Testis (tissue), 5 donors: ENCODE measurements at places on chromosomes 2 and 18. TPM values are rescaled to one million over a fixed set of nuclear protein-coding genes. Genes with fewer than 3 reads are reported as not detected.

- H3K4me3 ChIP-seq, result no peak overlapping the region
- H3K4me1 ChIP-seq, result no peaks in the 10 kb centered on the region
- DNase-seq, result no peak
Measured at GRCh38 chr18:58359218-58359617, 269.7 kb downstream of the ALPK2 start.

DNA sequence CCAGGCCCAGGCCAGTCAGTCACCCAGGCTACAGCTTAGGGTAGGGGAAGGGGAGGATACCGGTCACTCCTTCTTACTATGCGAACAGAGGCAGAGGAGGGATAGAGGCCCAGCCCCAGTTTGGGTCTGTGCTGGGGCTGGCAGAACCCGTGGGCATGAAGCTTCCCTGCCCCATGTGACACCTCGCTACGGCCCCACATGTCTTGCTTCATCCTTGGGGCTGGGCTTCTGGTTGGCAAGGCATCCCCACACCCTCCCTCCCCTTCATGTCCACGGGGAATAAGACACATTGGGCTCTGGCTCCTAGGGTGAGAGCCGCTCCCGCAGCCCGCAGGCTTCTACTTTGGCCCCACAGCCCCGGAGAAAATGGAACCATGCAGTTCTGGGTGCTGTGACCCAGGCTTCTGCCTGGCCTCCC lies 32.4 kb downstream of the HS1BP3 start:
- H3K36me3 ChIP-seq, result no peaks in the 10 kb centered on the region

- no peak overlapping the region for H3K4me3 ChIP-seq
- H3K27me3 ChIP-seq, result no peaks in the 10 kb centered on the region
- DNase-seq, result no peak
- no peak overlapping the region for H3K27ac ChIP-seq
- peaks cover 4% of the 10 kb centered on the region for H3K4me1 ChIP-seq
Measured at GRCh38 chr2:151347294-151347693, 10.1 kb upstream of the TNFAIP6 start.

DNA sequence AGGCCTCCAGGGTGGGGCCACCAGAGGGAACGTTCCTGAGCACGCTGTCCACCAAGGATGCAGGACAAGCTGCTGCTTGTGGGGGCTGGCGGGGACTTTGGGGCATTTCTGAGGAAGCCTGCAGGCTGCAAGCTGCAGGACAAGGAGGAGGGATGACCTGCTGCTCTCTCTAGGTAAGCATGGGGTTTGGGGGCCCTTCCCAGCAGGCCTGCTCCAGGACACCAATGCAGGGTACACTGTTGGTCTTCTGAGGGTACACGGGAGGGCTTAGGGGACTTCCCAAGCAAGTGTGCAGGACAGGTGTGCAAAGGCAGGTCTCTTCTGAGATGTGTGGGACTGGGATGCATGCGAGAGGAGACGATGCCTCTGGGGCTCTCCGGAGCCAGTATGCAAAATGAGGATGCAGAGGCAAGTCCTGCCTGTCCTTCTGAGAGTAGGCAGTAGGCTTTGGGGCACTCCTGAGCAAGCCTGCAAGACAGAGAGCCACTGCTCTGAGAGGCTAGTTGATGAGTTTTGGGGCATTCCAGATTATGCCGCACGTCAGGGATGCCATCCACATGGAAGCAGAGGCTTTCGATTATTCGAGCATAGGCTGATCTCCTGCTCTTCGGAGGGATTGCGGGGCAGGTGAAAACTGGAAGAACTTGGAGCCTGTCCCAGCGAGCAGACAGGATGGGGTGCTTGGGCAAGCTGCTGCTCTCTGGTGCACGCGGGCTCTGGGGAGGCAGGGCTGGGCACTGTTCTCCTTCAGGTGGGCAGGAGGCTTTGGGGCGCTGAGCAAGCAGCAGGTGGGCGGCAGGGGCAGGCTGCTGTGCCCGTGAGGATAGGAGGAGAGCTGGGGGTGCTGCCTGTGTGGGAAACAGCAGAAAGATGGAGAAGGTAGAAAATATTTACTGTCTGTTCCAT lies 44.6 kb downstream of the CNGA3 start:
- H3K27ac ChIP-seq, result no peak overlapping the region
- no peaks in the 10 kb centered on the region for H3K27me3 ChIP-seq
- H3K36me3 ChIP-seq, result no peaks in the 10 kb centered on the region
- H3K4me3 ChIP-seq, result no peak overlapping the region
- H3K4me1 ChIP-seq, result no peaks in the 10 kb centered on the region

- H3K4me3 ChIP-seq, result no peak overlapping the region
- no peaks in the 10 kb centered on the region for H3K4me1 ChIP-seq
- no peak overlapping the region for H3K27ac ChIP-seq
- H3K36me3 ChIP-seq, result no peaks in the 10 kb centered on the region
- H3K27me3 ChIP-seq, result no peaks in the 10 kb centered on the region
Measured at GRCh38 chr18:5667356-5667755, 123.6 kb upstream of the EPB41L3 start.

GRCh38 chr18:13422541-13423147 lies 204.1 kb downstream of the LDLRAD4 start:
- H3K4me1 ChIP-seq, result no peaks in the 10 kb centered on the region
- no peak overlapping the region for H3K4me3 ChIP-seq
- no peaks in the 10 kb centered on the region for H3K27me3 ChIP-seq

GRCh38 chr18:41613003-41613609 lies 341.9 kb upstream of the PIK3C3 start:
- H3K36me3 ChIP-seq, result no peaks in the 10 kb centered on the region
- H3K4me1 ChIP-seq, result no peaks in the 10 kb centered on the region
- DNase-seq, result no peak
- no peaks in the 10 kb centered on the region for H3K27me3 ChIP-seq
- H3K27ac ChIP-seq, result no peak overlapping the region
- H3K4me3 ChIP-seq, result no peak overlapping the region

- no peaks in the 10 kb centered on the region for H3K4me1 ChIP-seq
- H3K27ac ChIP-seq, result no peak overlapping the region
- no peak overlapping the region for H3K4me3 ChIP-seq
- DNase-seq, result no peak
- H3K27me3 ChIP-seq, result no peaks in the 10 kb centered on the region
Measured at GRCh38 chr2:182355815-182356214, 71.0 kb downstream of the PDE1A start.

DNA sequence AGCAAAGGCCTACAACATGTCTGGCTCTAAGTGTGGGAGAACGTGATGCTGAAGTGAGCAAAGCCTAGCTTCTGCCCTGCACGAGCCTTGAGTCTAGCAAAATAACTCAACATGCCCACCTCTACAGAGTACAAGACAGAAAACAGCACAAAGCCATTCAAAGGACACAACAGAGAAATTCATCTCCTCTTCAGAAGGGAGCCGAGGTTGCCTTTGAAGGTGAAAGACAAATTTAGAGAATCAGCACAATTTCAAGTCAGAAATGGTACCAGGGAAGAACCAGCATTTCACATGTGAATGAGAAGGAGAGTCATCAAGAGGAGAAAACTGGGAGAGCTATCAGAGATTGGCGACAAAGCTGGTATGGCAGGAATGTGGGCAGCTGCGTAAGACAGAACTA lies 21.7 kb upstream of the CYTIP start:
- H3K36me3 ChIP-seq, result no peaks in the 10 kb centered on the region
- H3K4me1 ChIP-seq, result no peaks in the 10 kb centered on the region
- no peak overlapping the region for H3K27ac ChIP-seq
- no peak overlapping the region for H3K4me3 ChIP-seq
- no peaks in the 10 kb centered on the region for H3K27me3 ChIP-seq

- no peaks in the 10 kb centered on the region for H3K36me3 ChIP-seq
- no peaks in the 10 kb centered on the region for H3K4me1 ChIP-seq
- H3K27ac ChIP-seq, result no peak overlapping the region
- DNase-seq, result no peak
Measured at GRCh38 chr2:191355170-191355758, 110.1 kb downstream of the MYO1B start.

GRCh38 chr2:214843823-214844222 lies 34.3 kb upstream of the BARD1 start:
- no peaks in the 10 kb centered on the region for H3K4me1 ChIP-seq
- H3K4me3 ChIP-seq, result no peak overlapping the region
- no peak overlapping the region for H3K27ac ChIP-seq
- H3K36me3 ChIP-seq, result no peaks in the 10 kb centered on the region
- H3K27me3 ChIP-seq, result no peaks in the 10 kb centered on the region
- DNase-seq, result no peak

GRCh38 chr2:179265082-179265510 lies 464 bp upstream of the SESTD1 start:
- DNase-seq, result no peak
- peaks cover 14% of the 10 kb centered on the region for H3K4me1 ChIP-seq
- H3K36me3 ChIP-seq, result no peaks in the 10 kb centered on the region
- H3K27ac ChIP-seq, result peak overlapping the region; percentile 73
- peak overlapping the region; percentile 90 for H3K4me3 ChIP-seq

- no peak for DNase-seq
- no peak overlapping the region for H3K4me3 ChIP-seq
- no peaks in the 10 kb centered on the region for H3K27me3 ChIP-seq
- no peaks in the 10 kb centered on the region for H3K36me3 ChIP-seq
- H3K27ac ChIP-seq, result no peak overlapping the region
Measured at GRCh38 chr18:48605408-48605845, 66.6 kb downstream of the CTIF start.

DNA sequence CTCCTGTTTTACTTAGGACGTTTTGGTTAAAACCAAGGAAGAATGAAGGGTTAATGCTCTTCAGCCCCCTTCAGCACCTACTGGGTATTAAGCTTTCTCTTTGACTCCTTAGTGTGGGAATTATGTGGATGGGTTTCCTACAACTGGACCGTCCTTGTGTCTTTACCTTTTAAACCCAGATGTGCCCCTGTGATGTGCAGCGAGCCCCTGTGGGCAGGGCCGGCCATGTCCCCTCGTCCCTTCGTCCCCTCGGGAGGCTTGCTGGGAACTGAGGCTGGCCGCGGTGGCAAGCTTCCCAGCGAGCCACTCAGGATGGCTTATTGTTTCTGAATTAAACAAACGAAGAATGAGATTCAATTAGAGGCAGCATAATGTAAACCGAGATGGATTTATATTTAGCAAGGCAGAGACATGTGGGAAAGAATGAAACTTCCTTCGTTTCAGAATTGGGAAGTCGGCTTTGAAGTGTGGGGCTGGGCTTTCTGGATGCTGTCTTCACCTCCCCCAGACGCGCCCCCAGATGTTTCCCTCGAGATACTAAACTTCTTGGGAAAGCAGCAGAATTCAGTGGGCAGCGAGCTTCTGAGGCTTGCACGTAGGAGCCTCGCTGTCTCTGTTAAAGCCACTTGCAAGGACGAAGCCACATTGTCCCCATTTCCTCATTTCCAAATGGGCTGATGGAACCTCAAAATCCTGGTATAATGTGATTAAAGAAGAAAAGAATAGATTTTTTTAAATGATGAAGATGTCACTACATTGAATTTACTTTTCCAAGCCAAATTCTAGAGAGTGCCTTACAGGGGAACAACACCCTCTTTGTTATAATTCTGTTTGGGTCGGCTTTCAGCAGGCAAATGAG lies 146.0 kb downstream of the VAPA start:
- DNase-seq, result no peak
- H3K27me3 ChIP-seq, result no peaks in the 10 kb centered on the region
- H3K27ac ChIP-seq, result no peak overlapping the region
- peaks cover 19% of the 10 kb centered on the region for H3K4me1 ChIP-seq

- peak overlapping the region; percentile 81 for H3K27ac ChIP-seq
- DNase-seq, result no peak
- H3K27me3 ChIP-seq, result no peaks in the 10 kb centered on the region
- H3K4me1 ChIP-seq, result peaks cover 3% of the 10 kb centered on the region
- no peaks in the 10 kb centered on the region for H3K36me3 ChIP-seq
Measured at GRCh38 chr2:61693744-61694143, 155.6 kb upstream of the XPO1 start.

DNA sequence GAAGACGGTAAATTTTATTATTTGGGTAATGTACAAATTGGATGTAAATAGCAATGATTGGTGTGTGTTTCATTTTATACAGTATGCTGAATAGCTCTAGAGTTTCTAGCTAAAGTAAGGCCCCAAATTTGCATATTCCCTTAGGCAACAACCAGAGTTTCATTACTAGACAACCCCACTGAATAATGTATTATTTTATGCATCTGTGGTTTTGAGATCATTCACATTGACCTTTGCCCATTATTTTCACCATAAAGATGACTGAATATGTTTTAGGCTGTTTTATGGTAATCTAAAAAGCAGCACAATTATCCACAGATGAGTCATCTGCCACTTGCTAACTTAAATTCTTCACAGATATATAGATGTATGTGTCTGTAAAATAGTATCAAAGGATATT lies 44.5 kb upstream of the C2orf74 start:
- H3K4me1 ChIP-seq, result no peaks in the 10 kb centered on the region
- no peak overlapping the region for H3K27ac ChIP-seq
- DNase-seq, result no peak
- no peaks in the 10 kb centered on the region for H3K27me3 ChIP-seq

DNA sequence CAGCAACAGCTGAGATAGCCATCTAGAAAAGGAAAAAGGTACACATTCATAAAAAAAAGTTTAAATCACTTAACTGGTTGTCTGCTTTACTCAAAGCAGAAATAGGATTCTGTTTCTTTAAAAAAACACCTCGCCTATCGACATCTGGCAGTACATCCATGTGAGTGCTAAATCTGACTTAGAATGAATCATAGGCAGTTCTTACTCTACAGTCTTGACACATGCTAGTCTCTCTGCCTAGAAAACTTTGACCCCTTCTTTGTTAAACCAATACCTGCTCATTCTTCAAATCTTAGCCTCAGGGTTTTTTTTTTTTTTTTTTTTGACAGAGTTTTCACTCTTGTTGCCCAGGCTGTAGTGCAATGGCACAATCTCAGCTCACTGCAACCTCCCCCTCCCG lies 37.1 kb upstream of the GPR75 start:
- H3K27ac ChIP-seq, result no peak overlapping the region
- no peak for DNase-seq
- no peaks in the 10 kb centered on the region for H3K27me3 ChIP-seq
- H3K4me3 ChIP-seq, result no peak overlapping the region
- H3K4me1 ChIP-seq, result no peaks in the 10 kb centered on the region
- no peaks in the 10 kb centered on the region for H3K36me3 ChIP-seq

DNA sequence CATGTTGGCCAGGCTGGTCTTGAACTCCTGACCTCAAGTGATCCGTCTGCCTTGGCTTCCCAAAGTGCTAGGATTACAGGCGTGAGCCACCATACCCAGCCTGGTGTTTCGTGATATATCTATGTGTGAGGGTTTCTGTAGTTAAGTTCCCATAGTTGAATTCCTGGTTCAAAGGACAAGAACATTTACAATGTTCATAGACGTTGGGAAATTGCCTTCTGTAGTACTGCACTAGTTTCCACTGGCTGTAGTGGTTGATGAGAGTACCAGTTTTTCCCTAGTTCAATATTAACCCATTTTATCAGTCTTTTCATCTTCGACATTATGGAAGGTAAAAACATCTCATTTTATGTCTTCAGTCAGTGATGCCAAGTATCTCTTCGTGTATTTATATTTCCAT lies 171.0 kb downstream of the NEDD4L start:
- H3K4me3 ChIP-seq, result no peak overlapping the region
- H3K4me1 ChIP-seq, result no peaks in the 10 kb centered on the region
- H3K27ac ChIP-seq, result no peak overlapping the region
- DNase-seq, result no peak
- H3K27me3 ChIP-seq, result no peaks in the 10 kb centered on the region
- no peaks in the 10 kb centered on the region for H3K36me3 ChIP-seq

Gene CYP27A1
- total RNA-seq, result 62.8 TPM

Gene PPM1B
- 64.6 TPM for total RNA-seq

Gene GKN1
- total RNA-seq, result not detected

Gene GKN2
- total RNA-seq, result not detected

Gene ACAA2
- total RNA-seq, result 42.2 TPM

Gene PLCD4
- 8.2 TPM for total RNA-seq
